HCEC 1CT (cell line): ENCODE measurements at places on chromosomes 3 and 15.

- DNase-seq: no peak
These were observed 324.3 kb downstream of the FEZF2 start for GRCh38 chr3:62049033-62049432.

GRCh38 chr15:89825271-89825940 is 10.8 kb upstream of the ANPEP start:
- DNase-seq: no peak

- no peak for DNase-seq
These were observed 19.2 kb downstream of the SLC25A20 start for GRCh38 chr3:48879307-48879993.

DNA sequence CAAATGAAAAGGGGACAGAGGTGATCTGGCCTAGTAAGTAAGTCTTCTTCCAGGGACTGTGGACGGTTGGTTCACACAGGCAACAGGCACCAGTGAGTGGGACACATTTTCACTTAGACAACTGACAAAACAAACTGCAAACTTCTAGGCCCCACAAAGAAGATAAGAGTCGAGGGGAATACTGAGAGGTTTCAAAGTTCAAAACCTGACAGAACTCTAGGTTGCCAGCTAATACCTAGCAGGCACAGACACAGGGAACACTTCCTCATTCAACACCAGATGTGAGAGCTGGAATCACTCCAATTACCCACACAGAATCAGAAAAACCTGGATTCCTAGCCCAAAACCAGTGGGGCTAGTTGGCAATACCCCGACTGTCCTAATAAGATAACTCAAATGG is 621.7 kb downstream of the ZPLD1 start:
- DNase-seq: no peak

GRCh38 chr3:52246264-52246620 is 683 bp downstream of the PPM1M start:
- DNase-seq: no peak

GRCh38 chr3:42189736-42190135 is 76.2 kb downstream of the CCK start:
- no peak for DNase-seq

GRCh38 chr15:49492830-49493229 is 69.8 kb downstream of the FGF7 start:
- DNase-seq: peak; percentile 96

GRCh38 chr15:96002890-96003859 is 327.3 kb upstream of the NR2F2 start:
- no peak for DNase-seq

GRCh38 chr15:61442821-61443220 is 213.7 kb upstream of the RORA start:
- no peak for DNase-seq

DNA sequence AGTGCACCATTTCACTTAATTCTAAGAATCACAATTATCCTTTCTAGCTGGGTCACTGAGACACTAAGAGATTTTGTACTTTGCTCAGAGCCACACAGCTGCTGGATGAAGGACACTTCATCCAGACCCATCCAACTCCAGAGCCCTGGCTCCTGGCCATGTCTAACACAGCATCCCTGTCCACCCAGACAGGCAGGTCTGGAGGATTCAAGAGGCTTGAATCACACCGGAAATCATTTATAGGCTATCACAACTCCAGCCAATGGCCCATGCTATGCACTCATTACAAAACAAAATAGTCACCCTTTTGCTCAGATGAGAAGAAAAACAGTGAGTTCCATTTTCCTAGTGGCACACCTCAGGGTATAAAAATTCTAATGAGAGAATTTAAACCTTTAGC is 198.2 kb upstream of the LMCD1 start:
- DNase-seq: no peak

DNA sequence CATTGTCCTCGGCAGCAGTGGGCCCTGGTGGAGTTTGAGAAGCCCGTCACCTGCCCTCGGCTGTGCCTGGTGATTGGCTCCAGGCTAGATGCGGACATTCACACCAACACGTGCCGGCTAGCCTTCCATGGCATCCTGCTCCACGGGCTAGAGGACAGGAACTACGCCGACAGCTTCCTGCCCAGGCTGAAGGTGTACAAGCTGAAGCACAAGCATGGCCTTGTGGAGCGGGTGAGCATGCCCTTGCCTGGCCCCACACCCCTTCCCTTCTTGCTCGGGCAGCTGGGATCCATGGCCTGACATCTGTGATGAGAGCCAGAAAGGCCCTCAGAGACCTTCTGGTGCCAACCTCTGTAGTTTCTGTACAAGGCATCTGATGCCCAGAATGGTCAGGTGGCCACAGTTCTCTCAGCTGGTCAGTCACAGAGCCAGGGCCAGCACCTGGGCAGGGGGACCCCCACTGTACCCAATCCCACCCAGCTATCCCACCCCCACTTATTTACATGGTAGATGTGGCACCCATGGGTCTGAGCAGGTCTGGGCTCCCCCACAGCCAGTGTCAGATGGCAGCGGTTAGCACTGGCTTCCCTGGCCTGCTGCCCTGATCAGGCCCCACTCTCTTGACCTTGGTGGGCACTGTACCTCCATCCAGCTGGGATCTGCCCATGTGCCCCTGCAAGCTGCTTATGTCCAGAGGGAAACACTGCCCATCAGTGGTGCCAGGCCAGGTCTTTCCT is 124.9 kb downstream of the DNAJB8 start:
- no peak for DNase-seq

DNA sequence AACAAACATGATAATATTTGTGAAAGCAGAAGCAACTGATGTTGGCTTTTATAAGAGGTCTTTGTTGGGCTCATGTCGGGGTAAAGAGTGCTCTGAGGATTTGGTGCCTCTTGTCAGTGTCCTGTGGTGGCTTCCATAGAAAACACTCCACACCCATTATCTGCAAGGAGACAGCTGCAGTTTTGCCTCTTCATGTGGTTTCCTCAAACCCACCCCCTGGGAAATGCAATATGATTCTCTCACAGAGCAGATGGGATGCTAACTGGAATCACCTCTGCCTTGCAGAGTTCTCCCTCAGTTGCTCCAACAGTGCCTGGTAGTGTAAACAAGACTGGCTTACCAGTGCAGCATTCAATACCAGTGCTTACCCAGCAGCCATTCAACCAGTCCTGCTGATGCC is 771.4 kb upstream of the CFAP20DC start:
- no peak for DNase-seq

GRCh38 chr15:96165081-96165480 is 165.4 kb upstream of the NR2F2 start:
- no peak for DNase-seq

DNA sequence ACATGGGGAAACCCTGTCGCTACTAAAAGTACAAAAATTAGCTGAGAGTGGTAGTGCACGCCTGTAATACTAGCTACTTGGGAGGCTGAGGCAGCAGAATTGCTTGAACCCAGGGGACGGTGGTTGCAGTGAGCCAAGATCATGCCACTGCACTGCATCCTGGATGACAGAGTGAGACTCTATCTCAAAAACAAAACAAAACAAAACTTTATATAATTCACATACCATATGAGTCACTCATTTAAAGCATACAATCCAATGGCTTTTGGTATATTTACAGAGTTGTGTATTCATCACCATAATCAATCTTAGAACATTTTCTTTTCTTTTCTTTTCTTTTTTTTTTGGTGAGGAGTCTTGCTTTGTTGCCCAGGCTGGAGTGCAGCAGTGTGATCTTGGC is 8.7 kb downstream of the PXK start:
- peak; percentile 52 for DNase-seq

GRCh38 chr3:13677272-13677671 is 128.3 kb downstream of the FBLN2 start:
- no peak for DNase-seq

DNA sequence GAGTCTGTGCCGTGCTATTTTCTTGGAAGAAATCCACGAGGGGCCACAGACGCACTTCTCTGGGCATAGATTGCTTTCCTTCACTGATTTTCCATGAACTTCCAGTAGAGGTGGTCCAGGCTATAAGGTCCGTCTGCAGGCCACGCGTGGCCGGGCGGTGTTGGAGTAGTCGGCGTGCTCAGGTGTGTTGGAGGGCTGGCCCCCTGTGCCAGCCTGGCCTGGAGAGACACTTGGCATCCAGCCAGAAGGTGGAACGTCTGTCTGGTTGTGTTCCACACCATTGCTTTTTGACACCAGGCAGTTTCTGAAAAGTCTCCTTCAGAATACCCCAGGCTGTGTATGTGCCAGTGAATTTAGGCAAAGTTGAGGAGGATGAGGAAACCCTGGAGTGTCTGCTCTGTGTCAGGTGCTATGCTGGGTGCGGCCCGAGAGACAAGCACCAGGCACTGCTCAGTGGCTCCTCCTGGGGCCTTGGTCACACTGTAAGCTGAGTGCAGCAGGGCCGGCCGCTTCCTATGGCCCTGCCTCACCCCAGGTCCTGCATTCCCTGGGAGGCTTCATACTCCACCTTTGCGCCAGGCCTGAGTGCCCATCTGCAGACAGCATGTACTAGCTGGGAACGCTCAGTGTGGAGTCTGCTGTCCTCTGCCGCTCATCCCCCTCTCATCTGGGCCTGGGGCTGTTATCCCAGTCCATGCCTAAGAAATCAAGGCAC is 52.1 kb upstream of the TAMM41 start:
- DNase-seq: no peak

DNA sequence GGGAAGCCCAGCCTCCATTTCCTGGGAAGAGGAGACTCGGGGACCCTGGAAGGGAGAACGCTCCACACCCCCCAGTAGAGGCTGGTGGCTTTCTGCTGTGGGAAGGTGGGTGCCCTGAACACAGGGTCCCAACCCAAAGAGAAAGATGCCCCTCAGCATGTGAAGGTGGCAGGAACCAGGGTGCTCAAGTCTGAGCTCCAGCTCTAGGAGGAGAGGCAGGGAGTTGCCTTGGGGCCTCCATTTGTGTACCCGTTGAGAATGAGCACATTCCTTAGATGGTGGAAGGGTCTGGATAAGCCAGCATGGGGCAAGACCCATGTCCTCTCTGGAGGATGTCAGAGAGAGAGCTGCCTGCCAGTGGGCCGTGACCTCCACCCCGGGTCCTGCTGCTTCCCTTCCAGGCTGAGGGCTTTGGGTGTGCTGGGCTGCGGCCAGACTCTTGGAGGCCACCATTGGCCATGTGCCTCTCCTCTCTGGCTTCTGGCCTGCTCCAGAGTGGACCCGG is 212.4 kb downstream of the TBC1D2B start:
- no peak for DNase-seq

- no peak for DNase-seq
These were observed 23.1 kb downstream of the SRGAP3 start for GRCh38 chr3:9226326-9226725.

DNA sequence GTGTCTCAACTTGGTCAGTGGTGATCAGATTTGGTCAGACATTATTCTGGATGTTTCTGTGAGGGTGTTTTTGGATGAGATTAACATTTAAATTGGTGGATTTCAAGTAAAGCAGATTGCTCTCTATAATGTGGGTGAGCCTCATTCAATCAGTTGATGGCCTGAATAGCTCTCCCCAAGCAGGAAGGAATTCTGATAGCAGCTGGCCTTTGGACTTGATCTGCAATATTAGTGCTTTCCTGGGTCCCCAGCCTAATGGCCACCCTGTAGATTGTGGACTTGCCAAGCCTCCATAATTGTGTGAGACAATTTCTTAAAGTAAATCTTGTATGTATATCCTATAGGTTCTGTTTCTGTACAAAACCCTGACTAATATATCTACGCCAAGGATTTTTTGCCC is 153.9 kb upstream of the TBL1XR1 start:
- DNase-seq: no peak

- DNase-seq: no peak
These were observed 2.3 kb downstream of the IL5RA start for GRCh38 chr3:3107858-3108257.

- DNase-seq: no peak
These were observed 384.7 kb downstream of the ZIC1 start for GRCh38 chr3:147793841-147794240.

GRCh38 chr15:85614059-85614458 is 180.7 kb downstream of the KLHL25 start:
- no peak for DNase-seq

DNA sequence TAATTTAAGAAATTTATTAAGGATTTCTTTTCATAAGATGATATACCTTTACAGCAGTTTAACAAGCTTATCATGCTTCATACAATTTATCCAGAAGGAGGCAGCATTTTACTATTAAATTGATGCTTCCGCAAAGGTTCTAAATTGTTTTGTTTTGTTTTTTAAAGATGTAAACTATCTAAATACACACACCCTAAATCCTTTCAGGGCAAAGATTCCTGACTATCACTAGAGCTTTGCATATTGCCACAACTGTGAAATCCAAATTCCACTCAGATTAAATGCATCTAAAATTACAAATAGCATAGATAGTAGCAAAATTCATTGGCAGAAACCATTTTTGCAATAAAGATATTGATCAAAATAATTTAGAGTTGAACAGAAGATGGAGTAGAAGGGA is 44.5 kb upstream of the CCNL1 start:
- peak; percentile 58 for DNase-seq

- DNase-seq: peak; percentile 65
These were observed 41.9 kb upstream of the SLC6A1 start for GRCh38 chr3:10950476-10951294.

- DNase-seq: no peak
These were observed 14.4 kb upstream of the KY start for GRCh38 chr3:134665243-134665642.

DNA sequence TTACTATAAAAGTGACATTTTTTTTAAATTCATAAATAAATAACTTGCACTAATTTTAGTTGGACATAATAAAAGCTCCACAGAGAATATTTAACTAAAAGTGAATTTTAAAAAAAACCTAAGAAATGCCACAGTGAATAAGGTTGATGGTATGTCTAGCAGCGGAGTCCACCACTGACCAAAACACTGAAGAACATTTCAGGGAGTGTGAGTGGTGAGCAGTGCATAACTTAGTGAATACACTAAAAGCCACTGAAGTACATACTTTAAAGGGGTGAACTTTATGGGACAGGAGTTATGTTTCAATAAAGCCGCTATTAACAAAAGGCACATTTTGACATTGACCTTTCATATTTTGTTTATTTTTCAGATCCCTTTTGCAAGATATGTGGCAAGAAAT is 32.3 kb downstream of the SRP14 start:
- DNase-seq: peak; percentile 81

DNA sequence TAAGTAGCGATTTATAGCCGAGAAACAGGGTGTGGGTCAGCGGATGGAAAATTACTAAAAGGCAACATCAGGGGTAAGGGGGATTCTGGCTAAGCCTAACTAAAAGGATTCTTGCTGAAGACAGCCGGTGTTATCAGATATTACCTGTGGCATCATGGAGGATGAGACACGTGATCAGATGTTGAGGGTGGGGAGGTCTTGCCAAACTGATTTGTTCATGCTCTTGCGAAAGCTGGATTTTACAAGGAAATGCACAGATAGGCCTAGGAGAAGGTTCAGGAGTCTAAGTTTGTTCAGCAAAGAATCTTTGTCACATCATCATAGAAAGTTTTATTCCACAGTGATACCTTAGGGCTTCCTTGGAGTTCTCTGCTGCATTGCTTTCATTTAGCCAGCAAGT is 396.8 kb upstream of the TBL1XR1 start:
- DNase-seq: peak; percentile 11

- DNase-seq: no peak
These were observed 121.1 kb upstream of the TMCO5A start for GRCh38 chr15:37813306-37813705.

GRCh38 chr3:35638980-35639253 is 408 bp upstream of the ARPP21 start:
- no peak for DNase-seq

- peak; percentile 46 for DNase-seq
These were observed 188.1 kb downstream of the USP13 start for GRCh38 chr3:179840985-179841384.

- no peak for DNase-seq
These were observed 2.1 kb downstream of the BLOC1S6 start for GRCh38 chr15:45589256-45589655.

- DNase-seq: no peak
These were observed 2.9 kb downstream of the SHOX2 start for GRCh38 chr3:158103081-158103886.

GRCh38 chr3:116716490-116716889 is 6.9 kb downstream of the TUSC7 start:
- no peak for DNase-seq
